Lower leg skin (tissue), 4 donors: ENCODE measurements at places on chromosomes 5 and 9. TPM values are rescaled to one million over a fixed set of nuclear protein-coding genes. Genes with fewer than 3 reads are reported as not detected.

GRM6 gene
- total RNA-seq: not detected

NAIP gene
- total RNA-seq: 9.1 TPM

PCDHA1 gene
- not detected for total RNA-seq

SPOCK1 gene
- 21.5 TPM for total RNA-seq

NSG2 gene
- not detected for total RNA-seq

ZDHHC11B gene
- 2.5 TPM for total RNA-seq

HAPLN1 gene
- 0.62 TPM for total RNA-seq

CPLANE1 gene
- total RNA-seq: 9.0 TPM

MFAP3 gene
- 43.3 TPM for total RNA-seq

SH3PXD2B gene
- total RNA-seq: 28.4 TPM

DNA sequence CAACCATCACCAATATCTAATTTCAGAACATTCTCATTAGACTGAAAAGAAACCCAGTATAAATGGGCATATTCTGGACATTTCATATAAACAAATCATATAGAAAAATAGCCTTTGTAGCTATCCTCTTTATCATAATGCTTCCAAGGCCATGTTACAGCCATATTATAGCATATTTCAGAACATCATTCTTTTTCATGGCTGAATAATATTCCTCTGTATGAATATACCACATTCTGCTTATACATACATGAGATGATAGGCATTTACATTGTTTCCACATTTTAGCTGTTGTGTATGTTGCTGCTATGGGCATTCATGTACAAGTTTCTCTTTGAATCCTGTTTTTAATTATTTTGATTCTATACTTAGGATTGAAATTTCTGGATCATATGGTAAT lies 167.0 kb downstream of the FBXL17 start:
- no peak for DNase-seq

DNA sequence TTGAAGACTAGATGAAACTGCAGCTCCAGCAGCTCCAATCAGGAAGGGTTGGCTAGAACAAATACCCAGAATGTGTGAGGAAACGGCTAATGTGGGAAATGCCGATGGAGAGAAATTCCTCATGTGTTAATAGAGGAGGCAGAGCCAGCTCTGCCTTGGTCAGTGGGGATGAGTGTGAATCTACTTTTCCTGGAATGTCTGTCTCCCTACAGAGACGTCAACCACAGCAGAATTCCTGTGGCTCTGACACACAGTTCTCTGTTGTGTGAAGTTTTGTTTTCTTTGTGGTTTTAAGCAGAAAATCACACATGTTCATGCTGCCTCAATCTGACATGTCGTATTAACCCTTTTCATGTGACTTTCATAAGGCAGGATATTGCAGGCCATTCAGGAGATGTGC lies 476.6 kb upstream of the WWC1 start:
- DNase-seq: no peak

DNA sequence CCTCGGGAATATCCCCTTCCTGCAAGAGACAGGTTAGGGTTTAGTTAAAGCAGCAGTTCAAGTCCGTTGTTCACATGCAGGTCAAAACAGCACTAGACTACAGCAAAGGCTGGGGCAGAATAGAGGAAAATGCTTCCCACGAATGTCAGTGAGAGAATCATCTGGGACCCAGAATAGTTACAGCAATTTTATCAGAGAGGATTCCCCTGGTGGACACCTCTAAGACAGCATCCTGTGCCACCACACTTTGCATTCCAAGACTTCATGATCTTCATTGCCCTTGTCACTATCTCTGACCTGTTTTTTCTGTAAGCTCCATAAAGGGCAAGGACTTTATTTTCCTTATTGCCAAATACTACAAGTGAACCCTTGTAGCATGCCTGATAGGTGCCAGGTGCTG lies 12.9 kb downstream of the GRXCR2 start:
- no peak for DNase-seq

GRCh38 chr5:133287500-133287899 lies 235.7 kb downstream of the HSPA4 start:
- no peak for DNase-seq

DNA sequence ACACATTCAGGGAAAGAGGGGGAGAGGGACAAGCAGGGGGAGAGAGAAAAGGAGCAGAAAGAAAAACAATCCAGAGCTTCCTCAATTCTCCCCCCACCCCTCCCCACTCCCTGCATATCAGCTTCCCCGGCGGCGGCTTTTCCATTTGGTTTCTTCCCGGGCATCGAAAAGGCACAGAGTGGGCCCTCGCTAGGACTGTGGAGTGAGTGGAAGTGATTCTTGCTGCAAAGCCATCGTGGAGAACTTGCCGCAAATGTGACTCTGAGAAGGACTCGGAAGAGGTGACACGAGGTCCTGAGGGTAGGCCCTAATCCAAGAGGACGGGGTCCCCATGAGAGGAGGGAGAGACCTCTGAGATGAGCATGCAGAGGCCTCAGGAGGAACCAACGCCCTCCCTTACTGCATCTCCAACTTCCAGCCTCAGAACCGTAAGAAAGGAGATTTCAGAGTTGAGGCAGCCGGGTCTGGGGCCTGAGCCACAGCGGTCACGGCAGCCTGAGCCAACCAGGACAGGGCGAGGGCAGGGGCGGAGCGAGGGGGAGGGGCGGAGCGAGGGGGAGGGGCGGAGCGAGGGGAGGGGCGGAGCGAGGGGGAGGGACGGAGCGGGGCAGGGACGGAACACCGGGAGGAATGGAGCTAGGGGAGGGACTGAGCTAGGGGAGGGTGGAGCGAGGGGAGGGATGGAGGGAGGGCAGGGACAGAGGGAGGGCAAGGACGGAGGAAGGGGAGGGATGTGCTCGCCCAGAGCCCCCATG lies 21.2 kb upstream of the SARDH start:
- DNase-seq: peak; percentile 52

DNA sequence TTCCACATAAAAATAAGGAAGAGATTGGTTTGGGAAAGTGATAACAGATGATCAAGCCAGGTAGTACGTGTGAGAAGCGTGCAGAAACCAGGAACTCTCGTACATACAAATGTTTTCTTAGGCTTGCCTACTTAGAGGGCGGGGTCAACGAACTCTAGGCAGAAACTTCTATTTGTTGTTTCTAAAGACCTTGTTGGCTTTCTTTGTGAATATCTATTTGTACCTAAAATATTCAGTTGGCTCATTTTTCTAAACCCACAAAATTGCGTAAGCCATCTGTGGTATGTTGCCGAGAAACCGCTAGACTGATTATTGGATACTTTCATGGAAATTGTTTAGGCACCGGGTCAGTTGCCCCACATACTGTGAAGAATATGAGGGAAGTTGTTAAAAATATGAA lies 458.5 kb downstream of the MAT2B start:
- DNase-seq: no peak

DNA sequence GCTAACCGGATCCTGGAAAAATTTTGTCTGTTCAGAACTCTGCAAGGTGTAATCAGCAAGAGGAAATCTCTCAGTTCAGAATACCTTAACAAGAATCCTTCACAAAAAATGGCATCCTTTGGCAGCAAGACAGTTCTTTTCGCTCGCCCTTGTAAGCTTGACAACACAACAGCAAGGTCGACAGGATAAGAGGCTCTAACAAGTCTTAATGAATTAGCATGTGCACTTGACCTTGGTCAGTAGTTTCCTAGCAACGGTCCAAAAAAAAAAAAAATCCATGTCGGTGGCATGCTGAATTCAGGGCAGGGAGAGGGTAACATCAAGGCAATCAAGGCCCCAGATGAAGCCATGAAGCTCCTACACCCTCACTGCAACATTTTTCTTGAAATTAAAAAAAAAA lies 172.8 kb downstream of the APBA1 start:
- no peak for DNase-seq

DNA sequence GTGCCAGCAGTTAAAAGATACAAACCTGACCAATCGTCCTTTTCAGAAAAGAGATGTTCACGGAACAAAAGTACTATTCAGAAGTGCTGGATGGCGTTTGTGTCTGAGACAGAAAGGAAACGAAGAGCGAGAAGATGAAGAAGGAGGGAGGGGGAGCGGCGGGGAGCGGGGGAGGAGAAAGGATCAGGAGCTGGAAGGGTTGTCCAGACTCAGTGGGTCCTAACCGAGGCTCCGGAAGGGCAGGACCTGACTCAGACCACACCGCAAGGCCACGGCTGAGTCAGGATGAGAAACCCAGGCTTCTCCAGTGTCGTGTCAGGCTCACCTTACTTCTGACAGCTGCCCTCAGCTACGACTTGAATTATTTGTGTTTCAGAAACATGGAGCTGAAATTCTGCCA lies 46.2 kb downstream of the PAX5 start:
- DNase-seq: no peak

- no peak for DNase-seq
These were observed 306.4 kb upstream of the PANK3 start for GRCh38 chr5:168885324-168886120.

GRCh38 chr5:167585184-167585583 lies 706.3 kb upstream of the WWC1 start:
- no peak for DNase-seq

- DNase-seq: no peak
These were observed 26.4 kb downstream of the ZNF366 start for GRCh38 chr5:72480841-72481240.

DNA sequence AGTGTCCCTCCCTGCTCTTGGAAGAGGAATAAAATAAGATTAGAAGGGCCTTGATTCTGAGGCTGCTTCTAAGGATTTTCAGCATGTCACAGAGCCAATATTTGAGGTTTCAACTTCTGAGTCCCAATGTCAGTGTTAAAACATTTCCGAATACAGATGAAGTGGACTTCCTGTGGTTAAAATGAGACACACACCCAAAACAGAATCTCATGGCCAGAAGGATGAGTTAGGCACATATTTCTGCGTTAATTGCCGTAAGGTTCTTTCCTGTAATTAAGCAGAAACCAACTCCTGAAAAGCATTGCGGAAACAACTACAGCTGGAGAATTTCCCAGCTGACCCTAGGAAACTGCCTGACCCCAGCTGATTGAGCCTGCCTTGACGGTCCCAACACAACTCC lies 10.4 kb upstream of the ZNF354B start:
- no peak for DNase-seq

DNA sequence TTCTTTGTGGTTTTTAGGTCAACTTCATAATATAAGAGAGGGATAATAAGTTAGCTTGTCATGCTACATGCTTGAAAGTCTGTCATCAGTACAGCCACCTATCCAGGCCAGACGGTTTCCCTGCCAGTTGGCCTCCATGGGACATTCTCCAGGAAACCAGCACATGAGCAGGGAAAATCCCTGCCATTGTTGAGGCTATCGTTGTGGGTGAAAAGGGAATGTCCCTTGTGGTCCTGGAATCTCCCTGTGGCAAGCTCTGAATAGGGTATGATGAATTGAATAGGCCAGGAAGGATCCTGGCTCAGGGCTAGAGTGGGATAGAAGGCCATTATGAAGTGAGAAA lies 12.3 kb downstream of the F2RL1 start:
- peak; percentile 17 for DNase-seq

GRCh38 chr5:67699560-67699959 lies 503.0 kb upstream of the CD180 start:
- no peak for DNase-seq
